ENCODE measurements at places on chromosomes 4 and X. TPM values are rescaled to one million over a fixed set of nuclear protein-coding genes. Genes with fewer than 3 reads are reported as not detected.

NXF3 gene
- total RNA-seq: not detected

TCEAL2 gene
- not detected for total RNA-seq

NAP1L2 gene
- 5.4 TPM for total RNA-seq

SPANXA2 gene
- not detected for total RNA-seq

DNA sequence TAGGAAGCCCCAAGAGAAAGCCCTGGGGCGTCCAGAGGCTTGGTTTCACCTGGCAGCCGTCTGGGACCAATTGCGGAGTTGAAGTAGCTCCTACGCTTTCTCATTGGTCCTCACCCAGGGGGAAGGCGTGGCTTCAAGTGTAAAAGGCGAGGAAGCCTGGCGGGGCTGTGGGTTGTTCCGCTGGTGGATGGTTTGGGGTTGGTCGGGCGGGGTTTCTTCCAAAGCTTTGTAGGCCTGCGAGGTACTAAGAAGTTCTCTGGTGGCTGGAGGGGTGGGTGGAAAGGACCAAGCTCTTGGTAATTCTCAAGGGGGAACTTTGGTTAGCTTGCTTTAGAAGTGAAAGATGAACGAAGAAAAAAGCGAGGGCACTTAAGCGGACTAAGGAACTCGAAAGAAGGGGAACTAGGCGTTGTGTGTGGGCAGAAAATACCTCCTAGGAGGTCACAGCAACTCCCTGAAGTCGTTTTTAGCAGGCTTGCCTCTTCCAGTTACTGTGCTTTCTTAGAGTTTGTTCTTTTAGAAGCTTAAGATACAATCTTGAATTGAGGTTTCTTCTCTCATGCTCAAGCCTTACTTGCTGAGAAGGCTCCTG is 36.6 kb downstream of the CCNG2 start:
- peaks cover 3% of the 10 kb centered on the region for H3K4me1 ChIP-seq
- H3K27ac ChIP-seq: peak overlapping the region; percentile 52
- H3K27me3 ChIP-seq: no peaks in the 10 kb centered on the region
- peak; percentile 85 for DNase-seq
- no peaks in the 10 kb centered on the region for H3K36me3 ChIP-seq

GRCh38 chrX:53421772-53422085 is 725 bp downstream of the SMC1A start:
- no peaks in the 10 kb centered on the region for H3K27me3 ChIP-seq
- no peak for DNase-seq
- no peaks in the 10 kb centered on the region for H3K36me3 ChIP-seq
- H3K27ac ChIP-seq: peak overlapping the region; percentile 99
- peaks cover 19% of the 10 kb centered on the region for H3K4me1 ChIP-seq
- peak overlapping the region; percentile 98 for H3K4me3 ChIP-seq

GRCh38 chr4:125389713-125390112 is 75.0 kb downstream of the FAT4 start:
- H3K4me3 ChIP-seq: no peak overlapping the region
- DNase-seq: no peak
- H3K27me3 ChIP-seq: no peaks in the 10 kb centered on the region
- no peaks in the 10 kb centered on the region for H3K36me3 ChIP-seq
- H3K4me1 ChIP-seq: peaks cover 2% of the 10 kb centered on the region
- peak overlapping the region; percentile 30 for H3K27ac ChIP-seq

GRCh38 chrX:40279091-40279430 is 181.3 kb upstream of the BCOR start:
- no peak overlapping the region for H3K4me3 ChIP-seq
- H3K27ac ChIP-seq: peak overlapping the region; percentile 48
- no peaks in the 10 kb centered on the region for H3K36me3 ChIP-seq

- H3K4me1 ChIP-seq: no peaks in the 10 kb centered on the region
- H3K27me3 ChIP-seq: no peaks in the 10 kb centered on the region
- no peak for DNase-seq
- no peaks in the 10 kb centered on the region for H3K36me3 ChIP-seq
These were observed 83.5 kb upstream of the PPARGC1A start for GRCh38 chr4:23973308-23973855.

GRCh38 chrX:131217989-131218388 is 71.1 kb downstream of the IGSF1 start:
- H3K4me1 ChIP-seq: no peaks in the 10 kb centered on the region
- no peak overlapping the region for H3K4me3 ChIP-seq
- no peak overlapping the region for H3K27ac ChIP-seq
- no peaks in the 10 kb centered on the region for H3K36me3 ChIP-seq

GIMD1 gene
- not detected for total RNA-seq

GRCh38 chr4:65195666-65196065 is 474.6 kb downstream of the EPHA5 start:
- H3K27ac ChIP-seq: no peak overlapping the region
- no peaks in the 10 kb centered on the region for H3K36me3 ChIP-seq
- no peak for DNase-seq
- H3K27me3 ChIP-seq: no peaks in the 10 kb centered on the region
- no peak overlapping the region for H3K4me3 ChIP-seq

- H3K27me3 ChIP-seq: no peaks in the 10 kb centered on the region
- H3K4me3 ChIP-seq: no peak overlapping the region
- H3K27ac ChIP-seq: no peak overlapping the region
- no peaks in the 10 kb centered on the region for H3K36me3 ChIP-seq
These were observed 191.1 kb upstream of the FAT4 start for GRCh38 chr4:125123570-125124109.

DNA sequence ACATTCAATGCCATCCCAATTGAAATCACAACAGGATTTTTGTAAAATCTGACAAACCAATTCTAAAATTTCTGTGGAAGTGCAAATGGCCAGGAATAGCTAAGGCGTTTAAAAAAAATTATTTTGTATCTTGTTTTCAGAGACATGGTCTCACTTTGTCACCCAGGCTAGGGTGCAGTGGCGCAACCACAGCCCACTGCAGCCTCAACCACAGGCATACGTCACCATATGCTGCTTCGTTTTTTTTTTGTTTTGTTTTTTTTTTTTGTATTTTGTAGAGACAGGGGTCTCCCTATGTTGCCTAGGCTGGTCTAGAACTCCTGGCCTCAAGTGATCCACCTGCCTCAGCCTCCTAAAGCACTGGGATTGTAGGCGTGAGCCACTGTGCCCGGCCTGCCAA is 24.5 kb downstream of the ZNF41 start:
- H3K4me1 ChIP-seq: peaks cover 8% of the 10 kb centered on the region
- peaks cover 16% of the 10 kb centered on the region for H3K36me3 ChIP-seq
- H3K27me3 ChIP-seq: no peaks in the 10 kb centered on the region

DNA sequence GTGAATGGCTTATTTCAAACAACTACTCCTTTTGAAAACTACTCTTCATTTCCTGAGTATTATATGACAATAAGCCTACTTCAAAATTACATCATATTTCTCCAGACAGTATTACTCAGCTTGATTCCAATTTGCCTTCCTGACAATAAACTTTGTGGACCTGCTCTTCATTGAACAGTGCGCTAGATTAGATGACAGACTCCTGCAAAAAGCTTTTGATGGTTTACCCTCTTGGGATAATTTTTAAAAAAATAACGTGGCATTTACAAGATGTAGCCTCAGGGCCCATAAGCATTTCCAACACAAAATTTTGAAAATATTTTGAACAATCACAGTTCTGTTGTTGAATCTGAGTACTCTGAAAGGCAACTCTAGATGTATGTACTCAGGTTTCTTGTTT is 25.9 kb downstream of the MGAT4D start:
- no peak for DNase-seq
- H3K36me3 ChIP-seq: no peaks in the 10 kb centered on the region
- H3K27ac ChIP-seq: no peak overlapping the region

GRCh38 chr4:147984065-147984777 is 252.3 kb downstream of the ARHGAP10 start:
- H3K27me3 ChIP-seq: no peaks in the 10 kb centered on the region
- no peak overlapping the region for H3K4me3 ChIP-seq
- H3K27ac ChIP-seq: no peak overlapping the region
- no peaks in the 10 kb centered on the region for H3K4me1 ChIP-seq

DNA sequence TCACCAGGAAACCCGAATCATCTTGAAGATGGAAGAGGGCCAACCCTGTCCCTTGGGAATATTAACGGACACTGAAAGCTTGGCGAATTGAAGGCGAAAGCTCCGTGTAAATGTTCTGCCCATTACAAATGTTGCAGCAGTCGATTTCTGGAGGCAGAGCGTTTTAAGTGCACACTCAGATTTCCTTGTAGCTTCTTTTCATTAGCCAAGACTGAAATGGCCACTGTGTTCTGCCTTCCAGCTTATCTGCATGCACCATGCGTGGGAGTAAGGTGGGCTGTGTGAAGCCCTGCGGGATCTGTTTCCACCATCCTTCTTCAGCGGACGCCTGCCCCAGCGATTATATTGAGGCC is 1.3 kb downstream of the SMIM20 start:
- H3K4me1 ChIP-seq: peaks cover 18% of the 10 kb centered on the region
- no peaks in the 10 kb centered on the region for H3K27me3 ChIP-seq
- H3K4me3 ChIP-seq: no peak overlapping the region
- no peaks in the 10 kb centered on the region for H3K36me3 ChIP-seq
- no peak overlapping the region for H3K27ac ChIP-seq
- no peak for DNase-seq

DNA sequence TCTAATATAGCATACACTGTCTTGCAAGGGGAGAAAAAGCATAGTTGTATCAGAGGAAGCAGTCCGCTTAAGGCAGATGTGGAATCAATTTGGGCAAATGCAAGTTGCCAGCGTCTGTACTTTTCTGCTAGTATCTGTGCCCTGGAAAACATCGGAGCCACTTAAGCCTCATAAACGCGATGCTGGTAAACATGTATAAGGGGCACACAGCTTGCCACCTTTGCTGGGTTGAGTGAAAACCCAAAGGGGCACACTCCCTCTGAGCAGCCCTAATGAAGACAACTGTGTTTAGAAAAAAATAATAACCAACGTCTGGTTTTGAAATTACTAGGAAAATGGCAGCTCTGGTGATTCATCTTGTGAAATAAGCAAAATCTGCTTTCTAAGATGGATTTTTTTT is 24.3 kb downstream of the SMIM20 start:
- DNase-seq: no peak
- H3K4me3 ChIP-seq: no peak overlapping the region

GRCh38 chr4:184039963-184040383 is 134.9 kb downstream of the STOX2 start:
- H3K4me1 ChIP-seq: no peaks in the 10 kb centered on the region
- H3K27ac ChIP-seq: no peak overlapping the region
- H3K4me3 ChIP-seq: no peak overlapping the region
- no peaks in the 10 kb centered on the region for H3K36me3 ChIP-seq

SSX4B gene
- not detected for total RNA-seq

- H3K4me3 ChIP-seq: no peak overlapping the region
- H3K27me3 ChIP-seq: no peaks in the 10 kb centered on the region
- no peak for DNase-seq
- no peak overlapping the region for H3K27ac ChIP-seq
These were observed 63.5 kb downstream of the GPC3 start for GRCh38 chrX:133921764-133922389.

DNA sequence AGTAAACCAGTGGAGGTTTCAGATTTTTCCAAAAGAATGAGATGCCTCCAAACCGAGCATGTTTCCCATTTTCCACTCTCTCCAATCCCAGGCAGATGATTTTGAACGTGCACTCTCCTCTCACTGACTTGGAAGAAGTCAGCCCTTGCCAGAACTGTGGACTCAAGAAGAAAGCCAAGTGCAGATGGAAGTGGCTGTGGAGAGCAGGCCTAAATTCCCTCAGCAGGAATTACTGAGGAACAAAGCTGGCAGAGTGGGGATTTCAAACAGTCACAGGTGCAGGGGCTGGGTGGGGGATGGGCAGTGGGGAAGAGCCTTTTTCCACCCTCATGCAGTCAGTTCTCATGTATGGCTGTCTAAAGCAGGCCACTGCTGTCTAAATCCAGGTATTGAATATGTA is 83.5 kb upstream of the PLAC1 start:
- no peak overlapping the region for H3K27ac ChIP-seq
- H3K4me1 ChIP-seq: no peaks in the 10 kb centered on the region
- H3K27me3 ChIP-seq: no peaks in the 10 kb centered on the region
- no peaks in the 10 kb centered on the region for H3K36me3 ChIP-seq
- no peak overlapping the region for H3K4me3 ChIP-seq
- no peak for DNase-seq

DNA sequence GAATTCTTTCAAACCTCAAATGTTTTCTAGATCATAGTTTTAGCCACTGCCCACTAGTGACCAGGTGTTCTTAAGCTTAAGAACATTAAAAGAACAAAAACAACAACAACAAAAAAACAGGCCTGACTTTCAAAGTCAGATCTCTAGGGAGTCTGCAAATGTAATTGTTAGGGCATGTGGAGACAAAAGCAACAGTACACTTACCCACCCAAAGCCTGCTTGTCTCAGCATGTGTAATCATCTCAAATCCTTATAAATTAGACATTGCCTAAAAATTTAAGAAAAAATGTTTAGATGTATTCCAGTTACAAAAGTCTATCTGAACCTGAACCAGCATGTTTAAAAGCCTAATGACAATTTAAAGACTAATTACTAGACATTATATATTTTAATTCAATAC is 79.9 kb downstream of the SLC7A11 start:
- no peaks in the 10 kb centered on the region for H3K36me3 ChIP-seq
- H3K4me3 ChIP-seq: no peak overlapping the region
- DNase-seq: no peak
- no peaks in the 10 kb centered on the region for H3K27me3 ChIP-seq
- no peaks in the 10 kb centered on the region for H3K4me1 ChIP-seq
